ENCODE measurements at places on chromosomes 16 and 17.

DNA sequence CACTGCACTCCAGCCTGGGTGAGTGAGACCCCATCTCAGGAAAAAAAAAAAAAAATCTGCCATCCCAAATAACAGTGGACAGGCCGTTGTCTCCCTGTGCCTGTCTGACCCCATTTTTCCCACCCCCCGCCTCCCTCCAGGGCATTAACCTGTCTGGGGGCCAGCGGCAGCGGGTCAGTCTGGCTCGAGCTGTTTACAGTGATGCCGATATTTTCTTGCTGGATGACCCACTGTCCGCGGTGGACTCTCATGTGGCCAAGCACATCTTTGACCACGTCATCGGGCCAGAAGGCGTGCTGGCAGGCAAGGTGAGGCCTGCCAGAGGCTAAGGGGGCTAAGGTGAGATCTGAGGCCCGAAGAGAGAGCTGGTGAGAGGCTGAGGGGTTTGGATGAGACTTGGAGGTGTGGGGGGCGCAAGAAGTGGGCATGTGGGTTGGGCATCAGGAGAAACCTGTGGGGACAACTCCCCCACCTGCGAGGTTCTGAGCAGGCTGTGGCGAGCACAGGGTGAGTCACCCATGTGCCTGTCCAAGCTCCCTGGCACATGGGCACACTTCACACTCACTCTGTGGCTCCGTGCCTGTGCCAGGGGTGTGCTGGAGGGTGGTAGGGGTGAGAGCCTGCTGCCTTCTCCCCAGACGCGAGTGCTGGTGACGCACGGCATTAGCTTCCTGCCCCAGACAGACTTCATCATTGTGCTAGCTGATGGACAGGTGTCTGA, 34.7 kb downstream of the ANKRD40 start:
- no peak for DNase-seq

DNA sequence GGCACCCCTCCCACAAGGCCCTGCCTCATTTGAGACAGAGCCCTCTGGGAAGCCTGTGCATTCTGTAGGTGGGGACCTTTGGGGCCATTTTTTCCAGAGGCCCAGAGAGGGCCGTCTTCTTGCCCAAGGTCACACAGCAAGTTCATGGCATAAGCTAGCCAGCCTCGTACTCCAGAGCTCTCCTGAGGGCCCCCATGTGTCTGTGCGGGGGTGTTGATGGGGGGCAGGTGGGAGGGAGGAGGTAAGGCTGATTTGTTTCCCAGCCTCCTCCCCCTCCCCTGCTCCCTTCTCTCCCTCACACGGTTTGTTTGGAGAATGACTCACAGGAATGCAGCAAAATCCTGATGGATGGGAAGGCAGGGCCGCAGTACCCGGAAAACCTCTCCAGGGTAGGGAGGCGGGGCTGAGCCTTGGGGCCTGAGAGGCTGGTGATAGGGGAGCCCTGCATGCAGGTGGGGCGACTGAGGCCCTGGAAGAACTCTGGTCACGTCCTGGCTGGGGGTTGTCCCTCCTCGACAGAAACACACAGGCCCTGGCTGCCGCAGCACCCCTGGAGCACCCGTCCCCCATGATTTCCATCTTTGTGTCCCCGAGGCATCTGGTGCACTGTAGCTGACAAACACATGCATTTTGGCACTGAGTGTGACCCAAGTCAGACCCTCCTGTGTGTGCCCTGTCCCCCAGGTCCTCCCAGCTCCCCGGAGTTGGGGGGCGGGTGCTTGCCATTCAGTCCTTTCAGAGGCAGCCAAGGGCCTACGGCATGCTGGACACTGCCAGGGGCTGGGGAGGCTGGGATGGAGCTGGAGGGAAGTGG, 29.7 kb downstream of the RAI1 start:
- DNase-seq = no peak

DNA sequence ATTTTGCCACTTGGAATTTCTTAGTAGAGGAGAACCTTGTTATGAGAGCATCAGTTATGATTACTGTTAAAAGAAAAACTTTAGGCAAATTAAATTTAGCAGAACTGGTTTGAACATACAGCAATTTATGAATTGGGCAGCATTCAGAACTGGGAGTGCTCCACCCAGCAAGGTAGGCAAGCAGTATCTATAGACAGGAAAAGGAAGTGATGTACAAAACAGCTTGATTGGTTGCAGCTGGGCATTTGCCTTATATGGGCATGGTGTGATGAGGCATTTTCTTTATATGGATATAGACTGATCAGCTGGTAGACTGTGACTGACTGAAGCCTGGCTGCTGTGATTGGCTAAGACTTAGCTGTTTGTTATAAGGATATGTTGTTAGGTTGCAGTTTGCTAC, 17.6 kb upstream of the CYLD start:
- no peak for DNase-seq

- no peak for DNase-seq
Observed at GRCh38 chr17:2683912-2684311, 27.7 kb downstream of the CLUH start.

DNA sequence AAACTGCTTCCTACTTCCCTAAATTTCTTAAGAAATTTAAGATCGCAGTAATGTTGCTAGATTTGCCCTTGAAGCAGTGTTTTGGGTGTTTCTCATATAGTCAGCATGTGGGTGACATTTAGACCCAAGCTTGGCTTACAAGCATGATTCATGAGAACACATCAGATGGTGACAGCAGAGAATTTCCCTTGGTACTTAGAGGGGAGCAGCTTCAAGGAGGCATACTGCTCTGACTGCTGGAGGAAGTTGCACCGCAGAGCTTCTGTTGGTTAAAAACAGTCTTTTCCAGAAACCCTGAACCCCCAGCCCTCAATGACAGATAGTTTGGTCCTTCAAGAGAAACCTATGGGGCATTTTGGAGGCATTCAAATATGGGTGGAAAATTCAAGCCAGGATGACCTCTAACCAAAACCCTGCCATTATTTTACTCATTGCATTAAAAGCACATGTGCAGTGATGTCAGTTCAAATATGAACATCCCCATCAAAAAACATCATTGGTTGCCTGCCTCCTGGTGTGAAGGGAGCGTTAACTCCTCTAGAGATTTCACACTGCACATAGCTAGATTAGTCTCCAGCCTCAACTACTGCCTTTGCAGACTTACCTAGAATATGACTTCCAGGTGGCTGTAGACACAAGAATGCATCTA, 201.5 kb upstream of the CACNG5 start:
- DNase-seq = peak; percentile 42

- no peak for DNase-seq
Observed at GRCh38 chr17:81397314-81398175, 2.3 kb downstream of the BAHCC1 start.

- DNase-seq = no peak
Observed at GRCh38 chr17:2621241-2621640, 27.8 kb downstream of the PAFAH1B1 start.

DNA sequence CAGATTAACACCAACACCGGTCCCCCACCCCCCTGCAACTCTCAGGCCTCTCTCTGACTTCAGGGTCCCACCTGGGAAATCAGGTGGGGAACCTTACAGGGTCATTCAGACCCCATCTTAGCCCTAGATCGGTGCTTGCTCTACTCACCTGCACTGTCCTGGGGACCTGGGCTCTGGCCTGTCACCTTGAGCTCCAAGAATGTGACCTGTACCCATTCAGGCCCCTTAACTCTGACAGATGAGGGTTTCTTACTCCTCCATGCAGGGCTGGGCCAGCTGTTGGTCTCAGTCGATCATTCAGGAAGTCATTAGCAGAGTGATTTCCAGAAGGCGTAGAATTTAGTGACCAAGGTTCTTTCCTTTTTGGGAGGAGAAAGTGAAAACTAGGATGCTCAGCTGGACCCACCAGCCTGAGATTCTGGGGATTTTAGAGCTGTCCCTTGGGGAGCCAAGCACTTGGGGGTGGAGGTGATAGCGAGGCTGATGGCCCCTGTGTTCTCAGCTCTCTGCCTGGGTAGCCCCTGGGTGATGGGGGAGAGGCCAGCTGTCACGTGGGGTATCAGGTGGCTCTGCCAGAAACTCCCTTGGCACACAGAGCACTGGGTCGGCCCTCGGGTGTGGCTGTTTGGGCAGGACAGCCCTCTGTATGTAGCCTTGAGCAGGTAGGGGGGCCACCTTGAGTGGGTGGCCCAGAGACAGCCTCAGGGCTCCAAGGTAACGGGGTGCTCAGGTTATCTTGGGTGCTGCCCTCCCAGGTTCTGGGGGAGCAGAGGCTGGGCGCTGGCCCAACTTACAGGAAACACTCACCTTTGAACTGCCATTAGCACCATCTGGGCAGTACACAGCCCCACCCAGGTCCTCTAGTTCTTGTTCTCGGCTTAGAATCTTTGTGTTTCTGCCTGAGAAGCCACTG, 724 bp downstream of the MVP start:
- DNase-seq = no peak

- no peak for DNase-seq
Observed at GRCh38 chr16:85136213-85136701, 24.0 kb upstream of the CIBAR2 start.

DNA sequence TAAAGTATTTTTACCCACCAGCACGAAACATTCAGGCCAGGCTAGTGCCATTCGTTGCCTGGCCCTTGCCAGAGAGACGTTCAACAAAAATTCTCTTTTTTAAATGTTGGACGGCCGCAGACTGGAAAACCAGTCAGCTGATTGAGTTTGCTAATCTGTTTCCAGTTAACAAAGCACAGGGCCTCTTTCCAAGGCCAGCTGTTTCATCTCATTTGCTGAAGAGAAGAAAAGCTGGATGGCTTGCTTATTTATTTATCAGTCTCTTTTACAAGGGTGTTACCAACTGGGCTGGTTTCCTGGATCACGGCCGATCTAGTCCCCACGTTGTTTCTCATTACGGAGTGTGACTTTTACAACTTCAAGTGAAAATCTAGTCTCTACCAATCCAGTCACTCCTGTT, 418.7 kb upstream of the DYNLRB2 start:
- DNase-seq = no peak

DNA sequence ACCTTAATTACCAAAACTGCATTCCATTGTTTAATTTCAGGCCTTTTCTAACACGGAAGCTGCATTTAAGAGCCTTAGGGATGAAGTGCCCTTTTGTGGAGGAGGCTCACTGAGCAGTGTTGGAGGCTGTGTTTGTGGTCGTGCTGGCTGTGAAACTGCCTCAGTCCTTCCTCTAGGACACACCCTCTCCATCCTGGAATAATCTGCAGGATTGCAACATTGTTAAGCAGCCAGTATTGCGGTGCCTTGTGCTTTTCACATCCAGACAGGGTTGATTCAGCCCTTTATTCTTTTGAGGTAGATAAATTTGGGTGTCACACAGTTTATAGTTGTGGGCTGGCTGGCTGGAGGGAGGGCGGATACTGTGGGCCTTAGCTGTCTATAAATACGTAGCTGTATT, 141.6 kb downstream of the CDRT15L2 start:
- DNase-seq = no peak

- no peak for DNase-seq
Observed at GRCh38 chr16:59887856-59888255, 1153.7 kb upstream of the GOT2 start.

DNA sequence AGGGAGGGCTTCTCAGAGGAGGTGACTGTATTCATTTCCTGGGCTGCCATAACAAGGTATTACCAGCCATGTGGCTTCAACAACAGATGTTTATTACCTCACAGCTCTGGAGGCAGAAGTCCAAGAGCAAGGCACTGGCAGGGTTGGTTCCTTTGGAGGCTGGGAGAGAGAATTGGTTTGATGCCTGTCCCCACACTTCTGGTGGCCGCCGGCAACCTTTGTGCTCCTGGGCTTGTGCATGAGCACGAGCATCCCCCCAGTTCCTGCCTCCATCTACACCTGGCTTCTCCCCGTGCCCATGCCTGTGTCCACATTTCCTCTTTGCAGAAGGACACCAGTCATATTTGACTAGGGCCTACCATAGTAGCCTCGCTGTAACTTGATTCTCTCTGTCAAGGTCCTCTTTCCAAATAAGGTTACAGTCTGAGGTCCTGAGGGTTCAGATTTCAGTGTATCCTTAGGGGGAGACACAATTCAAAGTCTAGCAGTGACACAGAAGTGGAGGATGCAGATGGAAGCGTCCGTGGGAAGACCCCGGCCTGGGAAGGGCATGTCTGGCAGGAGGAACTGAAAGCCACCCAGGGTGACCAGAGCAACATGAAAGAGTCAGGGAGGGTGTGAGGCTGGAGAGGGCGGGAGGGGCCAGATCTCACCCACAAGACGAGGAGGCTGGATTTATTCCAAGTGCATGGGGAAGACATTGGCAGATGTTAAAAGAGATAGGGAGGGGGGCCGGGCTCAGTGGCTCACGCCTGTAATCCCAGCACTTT, 188.2 kb upstream of the HSBP1 start:
- no peak for DNase-seq

- no peak for DNase-seq
Observed at GRCh38 chr16:87129771-87130170, 187.4 kb downstream of the C16orf95 start.

GRCh38 chr17:70074236-70074830, 692 bp upstream of the KCNJ16 start:
- DNase-seq = no peak

- DNase-seq = no peak
Observed at GRCh38 chr17:68468788-68469187, 11.5 kb upstream of the WIPI1 start.

- DNase-seq = no peak
Observed at GRCh38 chr16:78385086-78385805, 285.8 kb downstream of the WWOX start.

DNA sequence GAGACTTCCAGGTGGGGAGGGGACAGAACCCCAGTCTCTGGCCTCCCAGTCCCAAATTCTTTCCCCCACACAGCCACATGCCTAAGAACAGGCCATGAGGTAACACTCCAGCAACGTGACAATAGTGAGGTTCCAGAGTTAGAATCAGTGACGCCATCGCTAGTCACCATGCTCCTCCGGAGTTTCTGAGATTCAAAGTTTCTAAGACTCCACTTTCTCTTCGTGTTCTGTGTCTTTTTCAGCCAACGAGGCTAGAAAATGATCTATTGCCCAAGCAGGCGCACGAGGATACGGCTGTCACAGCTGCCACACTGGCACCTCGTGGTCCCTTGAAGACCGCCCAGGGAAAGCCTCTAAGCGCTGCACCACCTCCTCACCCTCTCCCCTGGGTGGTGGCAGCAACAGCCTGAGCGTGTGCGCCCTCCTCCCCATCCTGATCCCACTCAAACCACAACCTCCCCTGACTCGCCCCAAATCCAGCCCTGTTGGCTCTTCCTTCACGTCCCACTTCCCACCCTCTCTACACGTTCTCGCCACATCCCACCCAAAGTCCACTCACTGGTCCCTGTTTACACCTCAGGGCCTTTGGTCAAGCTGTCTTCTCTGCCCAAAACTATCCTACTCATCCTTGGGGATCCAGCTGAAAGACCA, 1.0 kb downstream of the MCRIP1 start:
- DNase-seq = peak; percentile 36

DNA sequence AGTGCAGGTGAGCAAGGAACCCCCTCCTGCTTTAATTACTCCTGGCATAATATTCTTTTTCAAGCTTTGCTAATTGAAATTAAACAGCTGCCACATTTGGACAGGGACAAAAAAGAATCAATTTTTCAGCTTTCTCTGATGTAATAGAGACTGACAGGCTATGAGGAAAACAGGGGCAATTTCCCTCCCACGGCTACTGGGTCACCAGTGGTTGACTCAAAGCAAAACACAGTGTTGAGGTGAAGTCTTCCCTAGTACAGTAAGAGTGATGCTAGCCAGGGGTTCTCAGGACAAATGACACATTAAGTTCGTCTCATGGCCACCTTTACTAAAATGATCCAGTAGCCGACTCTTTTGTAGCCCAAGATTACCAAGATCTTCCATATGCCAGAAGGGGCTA, 38.6 kb upstream of the PMFBP1 start:
- no peak for DNase-seq

- no peak for DNase-seq
Observed at GRCh38 chr17:52517176-52517575, 358.7 kb upstream of the CA10 start.
